ENCODE measurements at places on chromosomes 2 and 18.

DNA sequence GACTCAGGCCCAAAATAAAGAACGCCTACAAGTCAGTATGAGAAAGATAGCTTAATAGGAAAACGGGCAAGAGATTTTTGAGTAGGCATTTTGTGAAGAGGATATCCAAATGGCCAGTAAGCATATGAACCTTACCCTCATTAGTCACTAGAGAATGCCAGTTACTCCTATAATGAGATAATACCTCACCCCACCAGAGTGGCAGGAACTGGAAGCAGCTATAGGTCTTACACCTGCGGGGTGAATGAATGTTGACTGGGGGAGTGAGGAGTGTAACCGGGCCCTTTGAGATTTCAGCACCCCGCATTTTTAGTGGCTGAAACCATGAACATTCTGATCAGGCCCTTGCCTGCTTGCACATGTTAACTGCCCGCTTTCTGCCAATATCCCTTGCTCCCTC is 7.5 kb upstream of the PTPN2 start:
- DNase-seq = no peak

- DNase-seq = peak; percentile 64
Observed at GRCh38 chr2:19933351-19933981, 31.7 kb upstream of the TTC32 start.

DNA sequence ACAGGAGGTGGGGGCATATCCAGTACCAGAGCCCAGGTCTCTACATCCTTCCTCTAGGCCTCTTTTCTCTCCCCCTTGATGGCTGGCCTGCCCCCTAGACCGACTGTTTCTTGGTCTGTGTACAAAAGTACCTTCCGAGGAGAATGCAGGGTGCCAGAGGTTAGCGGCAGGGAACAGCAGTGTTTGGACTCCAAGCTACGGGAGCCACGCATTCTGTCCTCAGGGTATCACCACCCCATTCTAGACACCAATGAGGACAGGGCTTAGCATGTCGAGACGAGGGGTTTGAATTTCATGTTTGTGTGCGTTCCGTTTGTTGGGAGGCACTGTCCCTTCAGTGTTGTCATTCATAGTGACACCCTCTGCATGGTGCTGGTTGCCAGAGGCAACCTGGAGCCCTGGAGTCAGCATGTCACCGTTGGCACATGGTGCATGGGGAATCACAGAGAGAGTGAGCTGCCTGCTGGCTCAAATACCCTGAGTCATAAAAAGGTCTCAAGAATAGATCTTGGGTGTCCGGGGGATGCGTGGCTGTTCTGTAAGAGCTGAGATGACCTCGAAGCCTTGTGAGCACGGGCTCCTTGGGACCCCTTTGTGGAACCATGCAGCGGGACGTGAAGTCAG is 57.2 kb upstream of the LDLRAD4 start:
- no peak for DNase-seq

DNA sequence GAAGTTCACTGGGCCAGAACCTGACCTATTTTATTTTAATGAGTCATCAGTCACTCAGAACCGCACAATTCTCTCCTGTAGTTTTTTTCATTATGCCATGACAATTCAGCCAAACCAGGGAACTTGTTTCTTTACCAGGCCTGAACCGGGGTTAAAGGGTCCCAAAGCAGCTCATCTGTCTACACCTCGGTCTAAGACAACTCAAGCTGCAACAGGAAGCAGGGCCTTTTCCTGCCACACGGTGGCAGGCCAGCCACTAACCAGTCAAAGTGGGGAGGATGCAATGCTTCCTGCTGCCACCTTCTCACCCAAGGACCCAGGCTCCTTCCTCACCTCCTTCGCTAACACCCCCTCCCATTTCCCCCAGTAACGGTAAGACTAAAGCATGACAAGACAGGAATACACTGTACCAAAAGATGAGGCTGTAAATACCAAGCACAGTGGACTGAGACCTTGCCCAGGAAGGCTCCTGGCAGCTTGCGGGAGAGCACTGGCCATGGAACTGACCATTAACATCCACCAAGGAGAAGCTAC is 56.7 kb upstream of the ACKR3 start:
- DNase-seq = peak; percentile 69

DNA sequence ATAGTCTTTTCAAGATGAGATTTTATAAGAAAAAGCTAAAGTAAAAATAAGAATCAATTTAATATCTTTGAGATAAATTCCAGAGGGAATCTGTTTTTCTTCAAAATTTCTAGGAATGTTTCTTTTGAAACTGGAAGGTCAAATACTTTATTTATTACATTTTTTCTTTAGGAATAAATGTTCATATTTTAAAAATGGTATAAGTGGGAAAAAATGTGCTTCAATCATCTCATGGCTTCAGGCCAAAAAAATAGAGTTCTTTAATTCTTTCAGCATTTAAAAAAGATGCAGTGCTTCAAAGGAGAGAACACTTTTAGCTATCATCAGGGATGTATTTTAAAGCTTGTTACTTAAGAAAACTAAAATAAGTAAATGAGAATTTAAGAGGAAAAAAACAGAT is 110.6 kb downstream of the NEB start:
- DNase-seq = no peak

GRCh38 chr2:17576802-17577201 is 36.3 kb downstream of the VSNL1 start:
- DNase-seq = no peak

DNA sequence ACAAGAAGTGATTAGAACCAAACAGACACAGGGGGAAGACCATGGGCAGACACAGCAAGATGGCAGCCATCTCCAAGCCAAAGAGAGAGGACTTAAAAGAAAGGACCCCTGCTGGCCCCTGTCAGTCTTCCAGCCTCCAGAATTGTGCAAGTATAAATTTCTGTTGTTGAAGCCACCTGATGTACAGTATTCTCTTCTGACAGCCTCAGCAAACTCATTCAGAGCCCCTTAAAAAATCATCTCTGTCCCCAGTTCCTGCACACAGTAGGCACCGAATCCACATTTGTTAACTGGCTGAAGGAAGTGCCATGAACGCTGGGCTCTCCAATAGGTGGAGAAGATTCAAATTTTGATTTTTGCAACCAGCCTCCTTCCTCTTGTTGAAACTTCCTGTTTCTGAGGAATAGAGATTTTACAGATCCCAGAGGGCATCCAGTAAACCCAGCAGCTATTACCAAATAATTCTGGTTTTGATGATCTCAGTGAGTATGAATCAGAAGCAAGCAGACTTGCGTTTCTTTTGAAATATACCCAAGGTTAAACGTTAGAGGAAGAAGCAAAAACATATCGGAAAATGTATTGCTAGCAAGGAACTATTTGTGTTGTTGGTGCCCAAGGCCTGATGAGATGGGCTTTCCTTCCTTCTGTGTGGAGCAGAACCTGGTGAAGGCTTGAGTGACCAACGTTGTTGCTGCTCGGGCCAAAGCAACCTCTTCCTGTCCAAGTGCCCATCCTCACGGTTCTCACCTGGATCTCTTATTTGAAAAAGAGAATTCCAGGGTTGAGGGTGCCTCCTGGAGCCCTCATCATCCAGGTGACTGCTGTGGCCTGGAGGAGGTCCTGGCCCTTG is 47.7 kb upstream of the PLB1 start:
- DNase-seq = peak; percentile 78
